ENCODE measurements at places on chromosomes 2 and 18. TPM values are rescaled to one million over a fixed set of nuclear protein-coding genes. Genes with fewer than 3 reads are reported as not detected.

DNA sequence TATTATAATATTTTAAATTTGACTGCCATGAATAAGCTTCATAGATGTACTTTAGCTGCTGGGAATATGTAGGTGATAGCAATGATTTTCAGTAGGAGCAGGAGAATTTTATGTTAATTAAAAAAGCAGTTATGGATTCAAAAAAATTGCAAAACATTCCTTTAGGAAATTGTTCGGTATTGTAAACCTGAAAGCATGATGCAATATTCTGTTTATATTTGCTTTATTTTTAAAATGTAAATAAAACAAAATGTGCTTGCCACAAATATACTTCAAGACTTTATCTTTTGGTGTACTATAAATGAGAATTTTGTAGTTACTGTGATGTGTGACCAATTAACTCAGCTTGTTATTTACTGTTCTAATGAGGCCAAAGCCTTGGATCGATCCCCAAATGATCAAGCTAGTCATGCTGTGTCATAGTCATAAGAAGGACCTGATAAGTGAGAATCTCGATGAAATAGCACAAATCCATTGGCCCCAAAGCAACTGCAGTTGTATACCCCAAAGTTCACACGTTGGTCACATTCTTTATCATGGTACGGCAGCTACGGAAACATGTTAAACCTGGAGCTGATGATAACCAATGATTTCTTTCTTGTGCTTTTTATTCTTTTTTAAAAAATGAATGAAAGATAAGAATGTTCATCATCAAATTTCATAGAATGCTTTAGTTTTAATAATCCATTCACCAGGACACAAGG, 23.6 kb upstream of the ATIC start:
- no peak for DNase-seq

DNA sequence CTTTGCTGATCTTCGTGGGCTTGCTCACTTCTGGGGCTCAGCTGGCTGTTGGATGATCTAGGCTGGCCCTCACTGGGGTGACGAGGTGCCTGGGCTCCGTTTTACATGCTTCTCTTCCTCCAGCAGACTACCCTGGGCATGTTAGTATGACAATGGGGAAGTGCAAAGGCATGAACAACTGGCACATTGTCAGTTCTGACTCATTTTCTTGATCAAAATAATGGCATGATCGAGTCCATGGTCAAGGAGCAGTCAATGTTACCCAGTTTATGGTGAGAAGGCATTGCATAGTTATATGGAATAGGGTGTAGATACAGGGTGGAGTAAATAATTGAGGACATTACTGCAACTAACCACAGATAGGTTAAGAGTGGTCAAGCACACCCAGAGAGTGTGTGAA, 10.0 kb upstream of the UPP2 start:
- no peak for DNase-seq

DNA sequence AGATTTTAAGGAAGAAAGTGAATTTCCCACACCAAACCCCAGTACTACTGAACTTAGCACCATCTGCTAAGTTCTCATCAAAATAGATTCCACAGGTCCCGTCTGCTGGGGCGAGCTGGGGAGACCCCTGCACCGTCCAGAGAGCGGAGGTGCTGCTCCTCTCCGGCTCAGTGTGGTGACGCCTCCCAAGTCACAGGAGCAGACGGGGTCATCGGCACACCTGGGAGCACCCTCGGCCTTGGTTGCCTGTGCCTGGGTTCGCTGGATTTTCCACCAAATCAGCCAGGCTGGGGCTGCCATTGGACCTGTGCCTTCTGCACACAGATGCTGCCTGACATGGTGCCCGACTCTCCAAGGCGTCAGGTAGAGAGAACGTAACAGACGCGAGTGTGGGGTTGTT, 141.3 kb downstream of the PXDN start:
- no peak for DNase-seq

- no peak for DNase-seq
These were observed 8.0 kb upstream of the COX7A2L start for GRCh38 chr2:42368817-42369531.

- no peak for DNase-seq
These were observed 8.7 kb upstream of the WIPF1 start for GRCh38 chr2:174606336-174606735.

DNA sequence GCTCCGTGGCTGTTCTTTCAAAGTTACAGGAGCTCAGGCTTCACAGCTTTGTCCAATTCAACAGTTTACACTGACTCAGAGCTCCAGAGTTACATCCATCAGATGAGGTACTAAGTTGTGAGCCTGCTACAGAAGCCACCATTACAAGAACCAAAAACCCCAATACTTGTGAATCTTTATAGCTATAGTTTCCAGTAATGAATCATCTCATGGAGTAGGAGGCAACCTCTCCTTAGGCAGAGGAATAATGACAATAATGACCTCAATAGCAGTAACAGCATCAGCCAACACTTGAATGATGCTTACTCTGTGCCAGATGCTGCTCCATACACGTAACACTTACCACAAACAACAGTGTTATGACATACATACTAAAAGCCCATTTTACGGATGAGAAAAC, 3.6 kb downstream of the ZC3H8 start:
- no peak for DNase-seq

GRCh38 chr2:15652801-15653200, 61.1 kb downstream of the DDX1 start:
- DNase-seq = no peak

DNA sequence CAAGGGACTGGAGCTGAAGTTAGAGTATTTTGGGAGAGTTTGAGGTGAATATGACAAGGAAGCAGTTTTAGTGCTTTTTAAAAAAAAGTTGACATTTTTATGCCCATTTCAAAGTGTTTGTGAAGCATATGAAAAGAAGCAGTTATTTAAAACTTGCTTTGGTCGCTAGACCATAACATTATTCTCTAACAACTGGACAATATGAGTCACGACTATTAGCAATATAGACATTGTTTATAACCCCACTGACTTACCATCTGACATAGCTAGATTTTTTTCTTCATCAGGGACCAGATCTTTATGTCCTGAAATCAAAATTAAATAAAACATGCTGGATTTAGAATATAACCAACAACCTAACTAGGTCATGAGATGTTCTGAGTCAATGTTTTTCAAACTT, 22.6 kb upstream of the DYTN start:
- DNase-seq = no peak

DNA sequence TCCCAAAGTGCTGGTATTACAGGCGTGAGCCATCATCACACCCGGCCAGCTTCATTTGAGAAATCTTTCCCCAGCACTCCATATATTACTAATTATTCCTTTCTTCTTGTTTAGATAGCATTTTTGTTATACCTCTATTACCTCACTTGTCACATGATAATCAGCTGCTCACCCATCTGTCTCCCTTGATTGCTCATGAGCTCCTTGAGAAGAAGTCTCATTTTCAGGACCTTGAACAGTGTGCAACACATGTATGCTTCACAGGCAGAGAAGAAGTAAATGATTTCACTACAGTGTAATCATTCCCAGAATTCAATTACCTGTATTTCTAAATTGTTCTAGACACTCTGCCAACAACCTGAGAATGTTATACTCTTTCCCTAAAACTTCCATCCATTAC, 6.2 kb downstream of the PAIP2B start:
- DNase-seq = no peak

- no peak for DNase-seq
These were observed 85.2 kb upstream of the ITGA4 start for GRCh38 chr2:181371782-181372645.

DNA sequence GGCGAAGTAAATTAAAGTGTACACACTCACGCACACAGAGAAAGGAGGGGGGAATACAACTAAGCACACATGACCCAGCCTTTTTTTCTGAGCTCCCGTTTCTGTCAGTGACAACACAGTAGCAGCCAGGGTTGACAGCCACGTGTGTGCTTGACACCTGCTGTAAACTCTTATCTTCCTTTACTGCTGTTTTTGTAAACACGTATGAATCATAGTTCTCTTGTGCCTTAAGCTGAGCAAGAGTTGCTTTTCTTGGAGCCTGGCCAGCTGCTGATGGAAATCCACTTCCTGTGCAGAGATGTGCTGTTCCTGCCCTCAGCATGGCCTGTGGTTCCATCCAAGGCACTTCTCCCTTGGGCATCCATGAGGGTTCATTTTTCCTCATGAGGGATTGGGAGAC, 561.9 kb downstream of the GALR1 start:
- DNase-seq = no peak

DNA sequence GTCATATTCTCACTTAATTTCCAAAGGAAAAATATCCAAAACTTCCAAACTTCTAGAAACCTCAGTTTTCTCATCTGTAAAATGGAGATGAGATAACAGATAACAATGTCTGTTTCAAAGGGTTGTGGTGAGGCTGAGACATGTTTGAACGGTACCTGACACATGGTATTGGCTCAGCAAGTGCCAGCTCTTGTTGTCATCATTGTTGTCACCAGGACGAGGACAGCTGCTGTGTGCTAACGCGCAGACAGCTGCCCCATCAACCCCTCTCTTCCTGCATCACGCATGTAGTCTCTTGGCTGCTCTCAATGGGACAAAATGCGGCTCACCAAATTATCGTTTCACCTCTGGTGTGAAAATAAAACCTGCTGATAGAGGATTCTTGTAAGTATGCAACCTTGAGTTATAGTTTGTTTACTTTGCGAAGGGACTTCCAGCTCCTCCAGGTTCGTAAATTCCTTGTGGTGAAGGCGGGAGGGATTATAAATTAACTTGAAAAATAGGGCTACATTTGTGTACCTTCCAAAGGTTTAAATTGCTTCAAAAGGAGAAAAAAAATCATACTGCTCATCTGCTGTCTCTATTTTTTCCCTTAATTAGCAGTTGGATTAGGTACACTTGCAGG, 605.4 kb downstream of the BCL11A start:
- DNase-seq = no peak

- DNase-seq = peak; percentile 83
These were observed at the start of gene DNER for GRCh38 chr2:229714080-229714735. TSS of gene DNER (minus strand) at chr2:229714555. CDS start at chr2:229714423, 132 bp downstream.

- DNase-seq = no peak
These were observed 277.3 kb downstream of the SS18 start for GRCh38 chr18:25813110-25813509.

DNA sequence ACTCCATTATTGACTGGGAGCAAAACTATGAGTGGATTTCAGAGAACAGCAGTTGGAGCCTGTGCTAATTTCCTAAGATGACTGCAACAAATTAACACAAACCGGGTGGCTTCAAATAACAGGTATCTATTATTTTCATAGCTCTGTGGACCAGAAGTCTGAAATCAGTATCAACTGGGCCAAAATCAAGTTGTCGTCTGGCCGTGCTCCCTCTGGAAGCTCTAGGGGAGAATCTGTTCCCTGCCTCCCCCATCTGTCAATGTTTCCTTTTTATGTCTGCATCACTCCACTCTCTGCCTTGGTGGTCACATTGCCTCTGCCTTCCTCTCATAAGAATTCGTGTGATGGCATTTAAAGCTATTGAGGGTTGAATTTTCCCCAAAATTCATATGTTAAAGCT, 269.8 kb downstream of the TMX3 start:
- DNase-seq = no peak

DNA sequence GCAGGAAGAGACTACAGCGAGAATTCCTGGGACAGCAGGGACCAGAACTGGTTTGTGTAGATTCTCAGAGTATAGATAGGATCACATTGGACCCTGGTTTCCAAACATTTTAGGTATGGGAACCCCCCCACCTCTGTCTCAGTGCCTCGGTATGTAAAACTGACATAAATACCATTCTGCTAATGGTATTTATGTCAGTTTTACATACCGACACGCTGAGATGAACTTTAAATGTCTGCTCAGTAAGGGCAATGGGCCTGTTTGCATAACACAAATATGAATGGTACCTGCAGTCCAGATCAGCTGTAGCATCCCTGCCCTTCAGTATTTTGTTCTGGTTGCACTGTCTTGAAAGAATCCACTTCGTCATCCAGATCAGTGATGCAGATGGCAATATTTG, 73.2 kb downstream of the WDSUB1 start:
- no peak for DNase-seq

GRCh38 chr2:38500283-38500634, 102.5 kb downstream of the HNRNPLL start:
- no peak for DNase-seq

Gene KCTD1
- total RNA-seq = 18.8 TPM

Gene RNASEH1
- 34.6 TPM for total RNA-seq

Gene CCDC74B
- 0.29 TPM for total RNA-seq

Gene PRSS56
- not detected for total RNA-seq

Gene MC4R
- not detected for total RNA-seq
